ENCODE measurements at places on chromosomes 3 and 15. TPM values are rescaled to one million over a fixed set of nuclear protein-coding genes. Genes with fewer than 3 reads are reported as not detected.

DNA sequence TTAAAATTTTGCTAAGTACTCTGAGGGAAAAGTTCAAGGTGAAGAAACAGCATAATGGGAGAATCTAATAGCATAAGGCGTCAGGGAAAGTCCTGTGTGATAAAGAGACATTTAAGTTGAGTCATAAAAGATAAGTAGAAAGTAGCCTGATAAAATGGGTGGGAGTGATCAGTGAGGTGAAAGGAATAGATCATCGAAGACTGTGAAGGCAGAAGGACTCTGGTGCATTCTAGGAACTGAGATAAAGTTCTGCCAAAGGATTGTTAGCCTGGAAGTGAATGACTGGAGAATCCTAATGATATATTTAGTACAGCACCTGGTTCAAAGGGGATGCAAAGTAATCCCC, 149.9 kb downstream of the CFAP20DC start:
- no peak overlapping the region for H3K27ac ChIP-seq
- no peak overlapping the region for H3K4me3 ChIP-seq
- peaks cover 11% of the 10 kb centered on the region for H3K36me3 ChIP-seq
- peaks cover 6% of the 10 kb centered on the region for H3K4me1 ChIP-seq

GRCh38 chr15:38414357-38414756, 39.6 kb upstream of the FAM98B start:
- no peak overlapping the region for H3K27ac ChIP-seq
- no peaks in the 10 kb centered on the region for H3K4me1 ChIP-seq
- peak; percentile 71 for DNase-seq
- no peaks in the 10 kb centered on the region for H3K36me3 ChIP-seq
- peaks cover 28% of the 10 kb centered on the region for H3K27me3 ChIP-seq
- no peak overlapping the region for H3K4me3 ChIP-seq

- H3K27me3 ChIP-seq: peaks cover 12% of the 10 kb centered on the region
- H3K36me3 ChIP-seq: no peaks in the 10 kb centered on the region
- H3K27ac ChIP-seq: no peak overlapping the region
- H3K4me3 ChIP-seq: no peak overlapping the region
- DNase-seq: no peak
Measured at GRCh38 chr3:139110072-139110830, 65.6 kb upstream of the PRR23C start.

GRCh38 chr3:81426826-81427577, 334.4 kb downstream of the GBE1 start:
- H3K36me3 ChIP-seq: peaks cover 19% of the 10 kb centered on the region
- no peak for DNase-seq
- no peak overlapping the region for H3K4me3 ChIP-seq
- H3K4me1 ChIP-seq: peaks cover 69% of the 10 kb centered on the region
- H3K27me3 ChIP-seq: no peaks in the 10 kb centered on the region

DNA sequence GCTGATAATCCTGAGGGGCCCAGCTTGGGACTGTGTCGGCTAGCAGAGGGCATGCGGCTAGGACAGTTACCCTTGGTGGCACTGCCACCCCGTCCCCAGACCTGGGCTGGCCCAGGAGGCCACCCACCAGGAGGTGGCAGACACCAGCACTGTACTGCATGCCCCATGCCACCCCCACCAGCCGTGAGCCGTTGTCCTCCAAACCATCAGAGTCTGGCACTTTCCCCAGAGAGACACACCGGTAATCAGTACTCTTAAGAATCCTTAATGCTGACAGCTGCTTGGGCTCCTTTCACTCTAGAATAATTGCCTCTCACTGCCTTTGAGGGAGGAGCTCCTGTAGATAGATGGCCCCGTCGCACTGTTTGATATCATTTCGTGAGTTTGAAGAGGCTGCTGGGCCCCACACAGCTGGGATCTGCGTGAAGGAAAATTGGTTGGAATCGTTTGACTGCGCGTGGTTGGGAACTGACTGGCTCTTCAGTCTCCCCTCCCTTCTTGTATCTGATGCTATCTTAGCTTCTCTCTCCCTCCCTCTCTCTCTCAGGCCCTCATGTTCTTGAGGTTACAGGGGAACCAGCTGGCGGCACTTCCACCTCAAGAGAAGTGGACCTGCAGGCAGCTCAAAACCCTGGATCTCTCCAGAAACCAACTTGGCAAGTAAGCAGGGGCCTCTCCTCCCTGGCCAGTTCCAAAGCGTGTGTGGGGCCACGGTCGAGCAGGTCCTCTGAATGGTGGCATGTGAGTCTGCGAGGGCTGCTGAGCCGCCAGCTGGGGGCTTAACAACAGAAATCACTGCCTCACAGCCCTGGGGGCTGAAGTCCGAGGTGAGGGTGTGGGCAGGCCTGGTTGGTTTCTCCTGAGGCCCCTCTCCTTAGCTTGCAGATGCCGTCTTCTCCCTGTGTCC, 94.9 kb downstream of the LRRK1 start:
- DNase-seq: no peak
- no peaks in the 10 kb centered on the region for H3K36me3 ChIP-seq
- no peak overlapping the region for H3K4me3 ChIP-seq
- no peaks in the 10 kb centered on the region for H3K27me3 ChIP-seq
- H3K4me1 ChIP-seq: no peaks in the 10 kb centered on the region

TBCCD1 gene
- total RNA-seq: 6.5 TPM
